Activated CD4-positive, alpha-beta T cell treated with anti-CD3 and anti-CD28 coated beads, Interleukin-2, amount 10 ng/mL, durations not matched to agents 7 days and 5 days (primary cell): ENCODE measurements at places on chromosomes 6 and 20. TPM values are rescaled to one million over a fixed set of nuclear protein-coding genes. Genes with fewer than 3 reads are reported as not detected.

DNA sequence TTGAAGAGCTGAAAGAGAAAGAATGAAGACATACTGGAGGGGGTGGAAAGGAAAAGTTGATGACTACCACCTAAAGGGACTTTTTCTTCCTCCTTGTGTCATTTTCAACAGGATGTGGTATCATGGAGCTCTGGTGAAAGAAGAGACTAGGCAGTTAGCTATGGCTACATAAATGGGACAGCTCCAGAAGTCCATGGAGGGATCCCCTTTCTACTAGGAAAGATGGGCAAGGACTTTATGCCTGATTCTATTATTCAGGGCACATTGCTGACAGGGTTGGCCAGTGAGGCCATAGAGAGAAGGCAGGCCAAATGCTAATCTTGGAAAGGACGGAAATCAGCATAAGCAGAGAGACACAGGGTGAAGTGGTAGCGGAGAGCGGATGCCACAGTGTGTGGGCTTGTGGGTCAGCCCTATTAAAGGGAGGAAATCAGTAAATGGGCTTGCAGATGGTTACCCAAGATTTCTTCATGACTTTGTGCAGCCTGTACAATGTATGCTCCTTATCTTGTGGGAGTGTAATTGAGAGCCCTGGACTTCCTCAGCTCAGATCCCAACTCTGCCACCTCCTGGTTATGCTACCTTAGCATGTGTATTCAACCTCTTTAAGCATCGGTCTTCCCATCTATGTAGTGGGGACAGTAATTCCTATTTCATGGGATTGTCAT lies 77.4 kb upstream of the TMEM170B start:
- no peak for DNase-seq

The RBM24 gene
- not detected for total RNA-seq

DNA sequence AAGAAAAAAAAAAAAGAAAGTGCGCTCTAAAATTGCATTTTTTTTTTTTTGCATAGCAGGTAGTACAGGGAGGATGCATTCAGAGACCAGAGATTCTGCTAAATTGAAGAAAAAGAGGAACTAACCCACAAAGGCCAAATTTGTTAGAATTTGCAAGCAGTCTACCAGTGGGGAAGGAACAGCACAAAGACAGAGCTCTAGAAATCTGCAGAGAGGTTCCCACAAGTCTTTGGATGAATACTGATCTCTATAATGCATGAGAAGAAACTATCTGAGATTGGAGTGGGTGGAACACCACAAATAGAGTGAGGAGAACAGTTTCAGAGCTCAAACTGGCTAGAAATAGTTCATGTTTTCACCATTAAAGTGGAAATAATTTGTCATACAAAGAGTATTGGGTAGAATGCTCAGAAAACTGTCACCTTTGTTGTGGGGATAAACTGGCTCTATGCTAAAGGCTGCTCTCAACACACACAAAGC lies 79.6 kb upstream of the AHI1 start:
- DNase-seq = no peak

- DNase-seq = no peak
Observed at GRCh38 chr6:166565084-166565967, 21.2 kb downstream of the RAMACL start.

The DUSP15 gene
- not detected for total RNA-seq

The ZNF76 gene
- total RNA-seq = 42.4 TPM

The PGBD1 gene
- total RNA-seq = 1.5 TPM

- DNase-seq = no peak
Observed at GRCh38 chr20:45427236-45428149, 11.6 kb downstream of the PIGT start.

DNA sequence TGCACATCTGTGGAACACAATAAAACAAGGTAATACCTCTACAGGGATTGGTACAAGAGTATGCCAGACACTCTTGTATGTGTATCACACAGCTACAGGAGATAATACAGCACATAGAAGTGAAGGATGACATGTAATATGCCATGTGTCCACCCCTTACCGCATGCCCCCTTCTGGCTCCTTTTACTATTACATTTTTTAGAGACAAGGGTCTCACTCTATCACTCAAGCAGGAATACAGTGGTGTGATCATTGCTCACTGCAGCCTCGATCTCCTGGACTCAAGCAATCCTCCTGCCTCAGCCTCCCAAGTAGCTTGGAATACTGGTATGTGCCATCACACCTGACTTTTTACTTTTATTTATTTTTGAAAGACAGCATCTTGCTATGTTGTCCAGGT lies 4.2 kb upstream of the NCR3 start:
- peak; percentile 66 for DNase-seq

DNA sequence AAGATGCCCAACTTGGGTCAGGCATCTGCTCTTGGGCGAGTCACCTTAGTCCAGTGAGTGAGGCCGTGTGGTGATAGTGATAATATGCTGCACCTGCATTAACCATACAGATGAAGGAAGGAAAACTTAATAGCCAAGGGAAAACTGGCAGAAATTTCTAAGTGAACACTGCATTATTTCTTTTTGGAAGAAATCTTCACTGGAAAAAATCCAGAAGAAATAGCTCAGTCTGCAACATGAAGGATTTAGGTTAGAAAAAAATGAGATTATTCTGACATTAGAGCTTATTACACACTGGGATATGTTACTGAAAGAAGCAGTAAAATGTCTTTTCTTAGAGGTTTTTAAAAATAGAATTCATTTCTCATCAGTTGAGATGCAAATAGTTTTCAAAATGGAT lies 947.3 kb downstream of the KIF16B start:
- DNase-seq = no peak

The MEI4 gene
- total RNA-seq = not detected

The TRIM10 gene
- not detected for total RNA-seq

DNA sequence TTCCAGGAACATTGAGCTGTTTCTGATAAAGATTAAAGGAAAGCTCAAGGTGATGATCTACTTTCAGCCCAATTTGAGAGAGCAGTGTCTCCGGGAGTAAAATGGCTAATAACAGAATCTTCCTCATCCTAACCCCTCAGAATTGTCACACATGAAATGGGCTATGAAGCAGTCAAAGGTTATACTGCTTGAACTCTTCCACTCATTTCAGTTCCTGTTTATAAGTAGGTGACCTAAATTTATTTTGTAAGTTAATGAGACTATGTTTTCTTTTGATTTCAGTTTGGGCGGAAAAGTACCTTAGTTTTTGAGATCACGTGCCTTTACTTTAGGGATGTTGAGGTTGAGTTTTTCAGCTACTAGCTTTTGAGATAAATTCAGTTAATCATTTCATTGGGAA lies 47.2 kb downstream of the QKI start:
- no peak for DNase-seq

The DNPH1 gene
- 36.7 TPM for total RNA-seq

- DNase-seq = peak; percentile 35
Observed at GRCh38 chr6:136761227-136761922, 30.9 kb downstream of the MAP3K5 start.

GRCh38 chr6:43493833-43494232 lies 16.3 kb downstream of the LRRC73 start:
- no peak for DNase-seq

GRCh38 chr6:141719476-141719875 lies 413.2 kb upstream of the GJE1 start:
- DNase-seq = no peak

DNA sequence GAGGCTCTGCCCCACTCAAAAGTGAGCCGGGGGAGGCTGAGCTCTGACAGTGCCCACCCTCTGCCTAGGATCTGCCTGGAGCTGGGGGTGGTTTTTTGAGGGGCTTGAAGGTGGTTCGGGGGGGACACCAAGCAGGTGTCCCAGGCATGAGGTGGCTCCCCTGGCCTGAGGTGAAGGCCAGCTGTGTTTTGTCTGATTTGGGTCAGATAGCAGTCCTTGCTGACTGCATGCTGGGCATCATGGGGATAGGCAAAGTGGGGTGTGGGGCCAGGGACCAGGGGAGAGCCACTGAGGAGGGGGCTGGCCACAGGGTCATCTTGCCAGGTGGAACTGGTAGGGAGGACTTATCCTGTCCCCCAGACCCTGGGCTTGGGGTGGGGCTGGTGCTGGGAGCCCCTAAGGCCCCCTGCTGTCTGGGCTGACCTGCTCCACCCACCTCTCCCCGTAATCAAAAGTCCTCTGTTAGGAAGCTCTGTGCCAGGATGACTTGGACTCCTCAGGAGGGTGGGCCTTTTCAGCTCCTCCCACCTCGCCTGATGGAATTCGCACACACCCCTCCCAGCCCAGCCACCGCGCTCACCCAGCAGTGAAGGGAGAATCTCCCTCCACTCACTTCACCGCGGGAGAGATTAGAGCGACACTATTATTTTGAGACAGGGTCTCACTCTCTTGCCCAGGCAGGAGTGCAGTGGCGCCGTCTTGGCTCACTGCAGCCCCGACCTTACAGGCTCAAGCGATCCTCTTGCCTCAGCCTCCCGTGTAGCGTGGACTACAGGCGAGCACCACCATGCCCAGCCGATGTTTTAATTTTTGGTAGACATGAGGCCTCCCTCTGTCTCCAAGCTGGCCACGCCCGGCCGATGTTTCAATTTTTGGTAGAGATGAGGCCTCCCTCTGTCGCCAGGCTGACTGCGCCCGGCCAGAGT lies 1.5 kb upstream of the COL9A3 start:
- no peak for DNase-seq

The TPD52L2 gene
- 41.6 TPM for total RNA-seq

DNA sequence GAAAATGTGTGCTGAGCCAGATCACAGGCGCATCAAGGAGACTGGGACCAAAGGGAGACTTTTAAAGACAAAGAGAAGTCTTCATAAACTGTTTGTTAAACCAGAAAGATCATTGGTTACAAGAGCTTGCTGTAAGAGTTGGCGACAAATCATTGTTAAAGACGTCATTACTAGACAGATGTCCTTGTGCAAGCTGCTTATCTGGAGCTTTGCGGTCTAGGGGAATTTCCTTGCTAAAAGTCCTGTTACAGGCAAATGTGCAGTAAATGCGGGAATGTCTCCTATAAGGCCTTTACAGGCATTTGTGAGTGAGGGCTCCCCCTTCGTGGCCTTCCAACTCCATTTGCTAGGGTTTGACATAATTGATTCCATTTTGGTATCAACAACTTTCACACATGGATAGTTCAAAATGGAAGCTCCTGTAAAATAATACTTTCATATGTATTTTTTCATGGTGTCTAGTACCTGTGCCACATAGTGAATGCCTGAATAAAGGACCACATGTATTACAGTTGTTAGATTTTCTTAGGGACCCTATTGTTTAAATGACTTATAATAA lies 362.4 kb downstream of the UTRN start:
- no peak for DNase-seq

The CCM2L gene
- total RNA-seq = not detected

DNA sequence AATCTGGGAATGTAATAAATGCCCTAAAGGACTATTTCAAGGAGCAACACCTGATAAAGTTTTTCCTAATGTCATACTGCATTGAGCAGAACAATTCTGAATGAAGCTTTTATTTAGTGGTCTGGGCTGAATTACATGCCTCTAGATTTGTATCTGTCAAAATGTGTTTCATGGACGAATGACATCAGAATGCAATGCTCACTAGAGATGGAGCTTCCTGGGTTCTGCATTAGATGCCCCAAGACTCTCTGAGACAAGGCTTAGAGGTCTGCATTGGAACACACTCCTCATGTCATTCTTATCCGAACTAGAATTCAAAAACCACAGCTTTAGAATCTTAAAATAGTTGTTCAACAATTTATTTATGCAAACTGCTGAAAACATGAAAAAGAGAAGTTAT lies 62.0 kb downstream of the SYNE1 start:
- no peak for DNase-seq

- no peak for DNase-seq
Observed at GRCh38 chr6:27290065-27290849, 21.8 kb downstream of the POM121L2 start.

DNA sequence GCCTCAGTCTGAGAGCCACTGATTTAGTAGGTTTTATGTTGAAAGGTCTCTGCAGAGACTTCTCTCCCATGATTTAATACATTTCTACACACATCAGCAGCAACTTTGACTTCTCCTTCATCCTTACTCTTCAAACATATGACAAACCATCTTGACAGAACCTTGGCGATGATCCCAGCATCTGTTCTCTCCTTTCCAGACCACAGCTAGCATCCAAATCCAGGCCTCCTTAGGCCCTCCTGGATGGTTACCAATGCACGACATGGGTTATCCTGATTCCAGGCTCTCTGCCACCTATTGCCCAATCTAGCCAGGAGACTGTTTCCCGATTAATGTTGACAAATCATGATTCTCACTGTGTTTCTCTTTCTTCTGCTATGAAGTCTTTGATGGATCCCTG lies 16.8 kb downstream of the LAMA4 start:
- DNase-seq = no peak

The UNC5CL gene
- 1.1 TPM for total RNA-seq

The C20orf141 gene
- total RNA-seq = not detected

DNA sequence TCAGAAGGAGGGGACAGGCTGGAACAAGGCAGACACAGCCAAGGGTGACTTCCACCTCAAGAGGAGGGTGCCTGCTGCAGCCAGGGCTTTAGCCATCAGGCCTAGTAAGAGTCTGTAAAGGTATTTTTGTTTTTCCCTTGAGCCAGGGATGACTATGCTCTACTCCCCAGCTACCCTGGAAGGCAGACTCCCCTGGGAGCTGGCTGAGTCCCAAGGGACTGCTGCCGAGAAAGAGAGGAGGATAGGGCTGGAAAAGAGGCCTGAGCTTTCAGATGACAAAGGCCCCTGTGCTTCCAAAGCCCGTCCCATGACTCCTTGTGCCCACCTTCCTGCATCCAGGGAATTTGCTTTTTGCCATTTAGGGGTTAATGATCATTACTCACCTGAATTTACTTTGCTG lies 14.0 kb upstream of the GSTA4 start:
- no peak for DNase-seq

The TMEM14A gene
- total RNA-seq = 25.3 TPM

- no peak for DNase-seq
Observed at GRCh38 chr6:100300221-100300736, 164.4 kb downstream of the SIM1 start.

The CST7 gene
- 26.7 TPM for total RNA-seq

GRCh38 chr6:11218538-11219399 lies 13.7 kb downstream of the NEDD9 start:
- DNase-seq = no peak

DNA sequence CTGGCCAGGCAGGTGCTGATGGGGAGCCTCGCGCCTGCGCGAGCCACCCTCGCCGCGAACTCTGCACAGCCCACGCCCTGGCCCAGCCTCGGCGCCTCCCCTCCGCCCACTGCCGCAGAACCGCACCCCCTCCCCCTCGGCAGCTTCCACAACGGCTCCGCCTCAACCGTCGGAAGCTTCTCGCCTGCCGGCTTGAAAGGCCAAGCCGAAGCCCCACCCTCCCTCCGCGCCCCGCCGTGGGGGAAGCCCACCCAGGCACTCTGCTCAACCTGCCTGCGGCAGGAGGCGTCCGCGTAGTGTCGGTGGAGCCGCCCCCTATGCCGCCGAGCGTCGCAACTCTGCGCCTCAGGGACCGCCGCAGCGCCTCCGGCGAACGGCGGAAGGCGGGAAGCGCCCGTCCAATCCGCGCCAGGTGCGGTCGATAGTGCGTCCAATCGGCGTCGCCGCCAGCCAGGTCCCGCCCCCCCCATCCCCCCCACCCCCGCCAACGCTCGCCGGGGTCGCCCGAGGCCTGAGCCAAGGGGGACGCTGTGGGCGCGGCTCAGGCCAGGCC lies at the start of gene SYCP2:
Gene SYCP2 (minus strand): TSS at position 342 of the 553 bp plus-strand sequence. CDS start 11,224 bp downstream, outside the sequence.
- peak; percentile 56 for DNase-seq

- no peak for DNase-seq
Observed at GRCh38 chr20:402496-402885, 5.6 kb upstream of the RBCK1 start.

- no peak for DNase-seq
Observed at GRCh38 chr6:44177691-44178423, 19.2 kb downstream of the CAPN11 start.
